ENCODE measurements at places on chromosomes 2 and 18.

GRCh38 chr2:8502316-8502715, 179.5 kb upstream of the ID2 start:
- DNase-seq = no peak

DNA sequence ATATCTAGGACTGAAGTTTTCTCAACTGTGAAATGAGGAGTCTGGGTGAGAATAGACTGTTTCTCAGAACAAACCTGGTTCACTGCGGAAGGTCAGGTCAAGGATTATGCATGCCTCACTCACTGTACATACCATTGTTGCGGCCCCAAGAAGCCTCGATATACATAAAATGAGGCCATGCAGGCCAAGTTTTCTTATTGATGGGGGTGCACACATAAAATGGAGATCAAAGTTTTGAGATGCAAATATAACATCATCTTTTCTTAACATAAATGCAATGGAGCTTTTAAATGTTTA, 1366.1 kb upstream of the CELF4 start:
- no peak for DNase-seq

DNA sequence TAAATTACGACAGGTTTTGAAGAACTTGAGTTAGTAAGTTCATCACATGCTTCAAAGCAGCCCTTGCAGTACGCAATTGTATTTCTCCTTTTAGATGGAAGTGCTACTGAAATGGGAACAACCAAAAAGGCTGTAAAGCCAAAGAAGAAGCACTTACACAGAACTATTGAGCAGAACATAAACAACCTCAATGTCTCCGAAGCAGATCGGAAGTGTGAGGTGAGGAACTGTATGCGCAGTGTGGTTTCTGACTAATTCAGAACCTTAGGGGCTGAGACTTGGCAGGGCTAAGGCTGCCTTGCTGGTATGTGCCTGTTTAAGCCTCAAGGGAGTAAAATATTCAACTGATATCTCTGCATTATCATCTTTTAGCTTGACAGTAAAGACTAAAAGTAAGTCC, 8.4 kb downstream of the NCAPH start:
- no peak for DNase-seq

DNA sequence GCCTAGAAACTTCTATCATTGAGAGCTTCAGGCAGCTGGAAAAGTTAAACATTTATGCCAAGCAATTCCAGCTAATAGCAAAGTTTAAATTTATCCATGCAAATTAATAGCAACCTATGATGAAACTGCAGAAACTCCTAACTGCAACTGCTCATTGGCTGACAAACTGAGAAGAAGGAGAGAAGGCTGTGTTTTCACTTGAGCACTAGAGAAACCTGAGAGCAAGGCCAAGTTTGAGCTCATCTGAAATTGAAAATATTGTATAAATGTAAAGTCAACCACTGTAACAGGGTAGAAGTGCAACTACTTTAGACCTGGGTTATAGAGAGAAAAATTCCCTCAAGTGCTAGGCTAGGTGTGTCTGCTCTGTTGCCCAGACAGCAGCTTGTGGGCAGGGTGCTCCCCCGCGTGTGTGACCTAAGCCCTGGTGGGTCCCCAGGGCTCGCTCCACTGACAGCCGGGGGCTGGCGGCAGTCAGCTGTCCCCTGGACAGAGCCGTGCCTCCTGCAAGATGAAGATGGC, 50.2 kb downstream of the CABYR start:
- no peak for DNase-seq

DNA sequence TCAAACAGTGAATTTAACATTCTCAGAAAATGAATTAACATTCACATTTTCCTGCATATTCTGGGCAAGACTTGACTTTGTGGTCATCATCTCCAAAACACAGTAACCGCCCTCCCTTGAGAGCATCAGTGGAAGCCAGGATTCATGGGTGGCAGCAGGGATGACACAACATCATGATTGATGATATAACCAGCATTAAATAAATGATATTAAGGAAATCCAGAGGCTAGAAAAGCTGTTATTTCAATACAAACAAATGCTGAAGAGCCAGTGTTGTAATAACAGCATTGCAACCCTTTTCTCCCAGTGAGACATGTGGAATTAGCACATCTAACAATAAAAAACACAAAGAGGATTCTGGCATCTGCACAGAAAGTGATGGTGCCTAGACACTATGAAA, 41.1 kb downstream of the CDC42EP3 start:
- DNase-seq = no peak

DNA sequence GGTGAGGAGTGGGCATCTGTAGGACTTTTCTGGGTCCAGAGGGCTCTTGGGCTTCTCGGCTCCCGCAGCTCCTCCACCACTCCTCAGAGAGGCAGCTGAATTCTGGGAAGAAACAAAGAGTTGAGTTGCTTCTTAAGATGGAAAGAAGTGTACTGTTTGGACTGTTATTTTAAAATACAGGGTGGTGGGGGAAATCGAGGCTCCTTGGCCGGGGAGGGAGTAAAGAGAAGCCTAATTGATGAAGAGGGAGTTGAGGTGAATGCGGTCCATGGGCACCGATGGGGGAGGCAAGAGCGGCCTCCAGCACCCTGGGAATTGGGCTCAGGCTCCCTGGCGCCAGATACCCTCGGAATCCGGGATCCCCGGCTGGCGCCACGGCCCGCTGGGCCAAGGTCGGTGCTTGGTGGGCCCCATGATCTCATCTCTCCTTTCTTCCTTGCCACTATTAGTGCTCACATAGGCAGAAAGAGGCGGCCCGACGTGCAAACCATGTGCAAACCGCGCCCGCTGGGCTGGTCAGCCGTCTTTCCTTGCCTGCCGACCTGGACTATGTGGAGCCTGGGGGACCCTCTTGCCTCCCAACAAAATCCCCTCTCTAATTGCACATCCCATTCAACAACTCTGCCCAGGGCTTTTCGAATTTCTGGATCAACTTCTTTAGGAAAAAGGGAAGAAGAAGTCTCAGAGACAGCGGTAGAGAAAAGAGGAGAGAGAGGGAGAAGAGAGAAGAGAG, 604 bp upstream of the SIX3 start:
- DNase-seq = no peak
